MG63 (cell line): ENCODE measurements at places on chromosomes 1 and 21. TPM values are rescaled to one million over a fixed set of nuclear protein-coding genes. Genes with fewer than 3 reads are reported as not detected.
A peak's percentile ranks its signal among the peaks of the same experiment; 100 is the strongest.

DNA sequence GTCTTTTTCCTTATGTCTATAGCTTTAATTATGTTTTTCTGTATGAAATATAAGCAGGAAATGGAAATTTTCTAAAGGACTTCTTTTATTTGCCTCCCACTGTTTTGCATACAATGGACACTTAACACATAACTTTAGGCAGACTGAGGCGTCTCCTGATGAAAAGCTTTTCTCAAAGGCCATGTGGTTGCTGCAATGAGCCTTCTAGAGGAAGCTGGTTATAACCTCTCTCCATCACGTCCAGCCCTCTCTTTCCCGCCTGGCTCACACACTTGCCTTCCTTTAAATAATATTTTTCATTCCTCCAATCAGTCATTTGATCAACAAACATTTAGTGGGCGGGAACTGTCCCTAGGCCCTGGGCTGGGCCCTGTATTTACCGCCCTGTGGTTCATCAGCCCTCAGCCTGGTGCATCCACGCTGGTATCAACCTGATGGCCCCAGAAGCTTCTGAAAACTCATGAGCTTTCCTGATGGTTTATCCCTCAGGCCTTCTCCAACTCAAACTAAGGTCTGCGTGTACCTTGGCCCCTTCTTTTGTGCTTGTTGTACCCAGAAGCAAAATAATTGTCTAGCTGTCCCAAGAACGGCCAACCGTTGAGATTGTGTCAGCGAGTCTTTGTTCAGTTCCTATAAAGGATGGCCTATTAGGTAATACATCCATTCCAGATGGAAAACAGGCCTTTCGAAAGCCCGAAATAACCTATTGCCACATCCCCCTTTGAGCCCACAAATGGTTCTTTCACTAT is 75.3 kb upstream of the LYST start:
- no peak for DNase-seq

DNA sequence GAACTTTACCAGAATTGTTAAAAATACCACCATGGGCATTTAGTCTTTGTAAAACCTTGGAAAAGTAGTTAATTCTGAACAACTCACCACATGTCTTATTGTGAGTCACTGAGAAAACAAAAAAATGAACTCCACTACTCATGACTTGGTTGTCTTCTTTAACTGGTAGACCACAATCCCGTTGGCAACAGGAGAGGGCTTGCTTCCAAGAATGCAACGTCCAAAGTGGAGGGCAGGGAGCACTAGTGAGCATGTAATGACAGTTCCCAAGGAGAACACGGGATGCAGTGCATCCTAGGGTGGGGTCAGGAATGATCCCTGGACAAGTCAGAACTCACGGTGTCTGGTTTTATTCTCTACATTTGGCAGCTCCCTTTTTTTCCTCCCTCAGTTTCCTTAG is 15.2 kb upstream of the HMCN1 start:
- peak; percentile 96 for DNase-seq

DNA sequence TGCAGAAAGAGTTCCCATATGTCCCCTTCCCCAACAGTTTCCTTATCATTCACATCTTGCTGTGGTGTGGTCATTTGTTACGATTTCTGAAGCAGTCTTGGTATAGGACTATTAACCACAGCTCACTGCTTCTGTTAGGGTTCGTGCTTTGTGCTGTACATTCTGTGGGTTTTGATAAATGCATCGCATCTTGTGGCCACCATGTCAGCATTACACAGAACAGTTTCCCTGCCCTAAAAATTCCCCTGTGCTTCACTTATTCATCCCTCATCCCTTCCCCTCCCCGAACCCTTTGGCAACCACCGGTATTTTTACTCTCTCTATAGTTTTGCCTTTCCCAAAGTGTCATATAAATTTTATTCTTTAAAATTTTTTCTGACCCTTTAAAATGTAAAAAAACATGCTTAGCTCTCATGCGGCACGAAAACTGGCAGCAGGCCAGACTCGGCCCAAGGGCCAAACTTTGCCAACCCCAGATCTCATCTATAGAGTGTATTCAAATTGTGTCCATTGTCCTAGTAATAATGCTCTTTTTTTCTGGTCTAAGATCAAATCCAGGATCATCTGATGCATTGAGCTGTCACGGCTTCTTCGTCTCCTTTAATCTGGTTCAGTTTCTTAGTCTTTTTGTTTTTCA is 78.2 kb downstream of the SIM2 start:
- DNase-seq: no peak

DNA sequence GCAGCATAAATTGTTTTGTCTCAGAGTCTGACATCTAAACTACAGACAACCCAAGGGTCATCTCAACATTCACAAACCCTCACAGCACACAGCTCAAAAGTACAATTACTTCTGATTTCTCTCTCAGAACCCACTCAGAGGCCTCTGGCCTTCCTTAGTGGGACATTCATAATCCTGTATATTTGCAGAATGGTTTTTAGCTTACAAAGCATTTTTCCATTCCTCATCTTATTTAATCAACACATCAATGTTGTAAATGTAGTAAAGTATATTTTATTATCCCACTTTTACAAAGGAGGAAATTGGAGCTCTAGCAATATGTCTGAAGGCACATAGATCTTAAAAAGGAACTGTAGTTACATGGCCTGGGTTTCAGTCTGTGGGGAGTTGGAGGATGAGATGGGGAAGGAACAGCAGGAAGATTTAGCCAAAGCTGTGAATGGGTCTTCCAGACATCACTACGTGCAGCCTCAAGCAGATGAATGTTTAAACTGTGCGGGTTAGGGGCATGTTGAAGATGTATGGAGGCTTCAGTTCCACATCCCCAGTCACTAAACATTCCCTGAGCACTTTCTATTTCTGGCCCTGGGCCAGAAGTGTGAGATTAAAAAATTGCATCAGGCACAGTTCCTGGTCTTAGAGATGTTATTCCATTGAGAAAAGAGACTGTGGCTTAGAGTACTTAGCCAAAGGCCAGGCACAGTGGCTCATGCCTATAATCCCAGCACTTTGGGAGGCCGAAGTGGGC is 13.3 kb downstream of the AKNAD1 start:
- DNase-seq: no peak

DNA sequence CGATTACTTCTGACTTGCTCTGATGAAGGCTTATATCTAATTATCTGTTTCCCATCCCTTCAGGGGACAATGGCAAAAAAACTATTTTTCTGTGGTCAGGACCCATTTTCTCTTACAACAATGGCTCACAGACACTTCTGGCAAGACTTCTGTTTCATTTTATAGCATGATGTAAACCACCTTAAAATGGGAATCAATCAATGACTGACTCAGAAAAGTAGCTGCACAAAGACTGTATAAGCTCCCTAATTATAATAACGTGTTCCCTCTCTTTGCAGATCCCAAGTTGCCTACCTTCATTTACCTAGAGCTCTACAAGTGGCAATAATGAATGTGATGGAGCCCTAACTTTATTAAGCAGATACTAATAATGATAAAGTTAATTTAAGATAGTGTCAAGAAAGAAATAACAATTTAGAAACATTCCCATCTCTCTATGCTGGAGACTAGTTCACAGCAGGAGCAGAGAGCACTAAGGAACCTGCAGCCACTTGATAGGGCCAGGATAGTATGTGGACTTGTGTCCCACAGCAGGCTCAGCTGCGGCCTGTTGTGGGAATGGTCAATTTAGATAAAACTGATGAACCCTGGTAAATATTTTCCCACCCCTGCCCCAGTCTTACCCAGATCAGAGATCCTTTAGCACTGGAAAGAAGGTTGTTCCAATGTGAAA is 538 bp downstream of the GBP2 start:
- no peak for DNase-seq

Gene RIPPLY3
- 0.16 TPM in 1 of 2 replicates, not detected in the other for total RNA-seq
